GDM1 (cell line): ENCODE measurements at places on chromosomes 6 and 20.
A peak's percentile ranks its signal among the peaks of the same experiment; 100 is the strongest.

- peak; percentile 69 for DNase-seq
These were observed 2.2 kb downstream of the BRD2 start for GRCh38 chr6:32970413-32971241.

GRCh38 chr20:45828589-45828988, 1.5 kb upstream of the TNNC2 start:
- DNase-seq, result no peak

GRCh38 chr20:25177890-25178321, 17.6 kb upstream of the ENTPD6 start:
- DNase-seq, result no peak

GRCh38 chr6:43671801-43672690, 15.5 kb downstream of the MRPS18A start:
- no peak for DNase-seq

GRCh38 chr6:16764188-16764950, 3.1 kb upstream of the ATXN1 start:
- no peak for DNase-seq

DNA sequence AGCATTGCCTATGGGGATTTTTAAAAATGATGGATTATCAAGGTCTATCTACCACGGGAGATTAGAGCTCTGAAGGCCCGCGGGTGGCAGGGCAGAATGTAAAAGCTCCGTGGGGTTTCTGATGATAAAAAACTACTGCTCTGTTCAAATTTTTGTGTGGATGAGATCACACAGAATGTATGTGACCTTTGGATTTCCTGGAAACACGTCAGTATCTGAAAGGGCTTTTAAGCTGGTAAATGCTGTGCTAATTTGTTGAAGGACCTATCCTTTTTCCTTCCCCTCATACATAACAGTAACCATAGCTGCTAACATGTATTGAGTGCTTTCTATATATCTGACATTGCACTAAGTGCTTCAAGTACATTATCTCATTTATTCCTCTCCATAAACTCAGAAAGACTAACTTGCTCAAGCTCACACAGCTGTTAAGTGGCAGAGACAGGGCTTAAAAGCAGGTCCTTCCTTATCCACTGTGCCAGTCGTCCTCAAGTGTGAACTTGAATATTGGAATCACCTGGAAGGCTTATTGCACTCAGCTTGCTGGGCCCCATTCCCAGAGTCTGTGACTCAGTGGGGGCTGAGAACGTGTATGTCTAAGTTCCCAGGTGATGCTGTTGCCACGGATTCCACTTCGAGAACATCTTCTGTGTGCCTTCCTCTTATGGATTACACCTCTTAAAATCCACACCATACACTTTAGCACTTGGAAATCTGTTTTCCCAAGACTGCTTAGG, 1.9 kb upstream of the TMEM242 start:
- DNase-seq, result no peak

DNA sequence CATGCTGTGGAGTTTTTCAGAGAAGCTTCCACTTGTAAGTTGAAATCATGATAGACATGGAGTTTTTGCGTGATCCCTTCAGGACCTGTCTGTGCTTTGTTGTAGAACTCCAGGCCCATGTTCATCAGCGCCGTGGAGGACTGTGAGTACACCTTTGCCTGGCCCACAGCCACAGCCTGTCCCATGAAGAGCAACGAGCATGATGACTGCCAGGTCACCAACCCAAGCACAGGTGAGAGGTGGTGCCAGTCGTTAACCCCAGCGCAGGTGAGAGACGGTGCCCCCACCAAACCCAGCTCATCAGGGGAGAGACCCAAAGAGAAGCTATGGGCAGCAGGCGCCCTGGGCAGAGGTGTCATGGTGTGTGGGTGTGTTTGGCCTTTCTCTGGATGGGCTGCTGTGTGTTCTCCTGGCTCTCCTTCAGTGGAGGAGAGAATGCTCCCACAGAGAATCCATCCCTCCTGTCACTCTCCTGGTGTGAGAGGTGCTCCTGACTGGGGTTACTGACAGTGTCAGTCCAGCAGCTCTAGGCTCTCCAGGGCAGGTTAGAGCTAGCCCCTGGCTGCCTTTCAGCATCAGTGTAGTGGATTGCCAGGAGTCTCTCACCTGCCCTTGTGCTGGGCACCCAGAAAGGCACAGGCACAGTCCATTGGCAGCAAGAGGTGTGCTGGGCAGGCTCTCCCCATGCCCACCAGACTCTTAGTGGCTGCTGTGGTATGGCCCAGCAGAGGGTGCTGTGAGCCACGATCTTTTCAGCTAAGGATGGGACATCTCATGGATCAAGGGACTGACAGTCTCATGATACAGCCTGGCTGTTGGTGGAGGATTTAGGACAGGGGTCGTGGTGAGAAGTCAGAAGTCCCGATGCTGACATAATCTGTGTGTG, 49.6 kb upstream of the SLC22A1 start:
- no peak for DNase-seq

- no peak for DNase-seq
These were observed 349.2 kb downstream of the TPBG start for GRCh38 chr6:82712826-82713225.

- DNase-seq, result no peak
These were observed 8.1 kb downstream of the SYCP2L start for GRCh38 chr6:10894958-10895357.

DNA sequence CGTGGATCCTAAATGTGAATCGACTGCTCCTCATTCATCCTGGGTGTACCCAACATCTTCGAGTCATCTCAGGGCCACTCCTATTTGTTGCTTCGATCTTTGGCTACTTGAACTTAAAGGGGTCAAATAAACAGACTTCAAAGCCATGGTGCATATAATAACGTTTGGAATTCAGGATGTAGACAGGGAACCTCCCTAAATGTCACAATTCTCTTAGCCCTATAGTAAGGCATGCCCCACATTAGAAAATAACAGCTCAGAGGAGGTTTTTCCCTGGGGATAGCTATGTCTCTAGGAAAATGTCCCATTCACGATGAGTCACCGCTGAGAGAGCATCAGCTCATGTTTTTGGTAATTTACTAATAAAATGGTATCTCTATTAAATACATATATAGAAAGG, 54.8 kb upstream of the BMP6 start:
- DNase-seq, result no peak

DNA sequence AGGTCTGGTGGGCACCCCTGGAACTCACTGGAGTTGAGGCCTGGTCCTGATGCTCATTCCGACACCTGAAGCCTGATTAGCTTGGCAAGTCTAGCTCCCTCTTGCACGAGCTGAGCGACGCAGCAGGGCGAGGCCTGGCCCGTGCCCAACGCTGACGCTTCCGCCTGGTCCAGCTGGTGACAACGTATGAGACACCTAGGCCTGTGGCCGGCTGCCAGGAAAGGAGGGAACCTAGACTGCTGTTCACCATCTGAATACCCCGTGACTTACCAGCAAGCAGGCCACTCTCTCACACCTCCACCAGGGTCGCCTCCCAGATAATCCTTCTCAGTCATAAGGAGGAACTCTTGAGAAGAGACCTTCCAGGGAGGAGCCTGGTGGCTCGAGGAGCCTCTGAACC, 24.5 kb downstream of the YTHDF1 start:
- no peak for DNase-seq

DNA sequence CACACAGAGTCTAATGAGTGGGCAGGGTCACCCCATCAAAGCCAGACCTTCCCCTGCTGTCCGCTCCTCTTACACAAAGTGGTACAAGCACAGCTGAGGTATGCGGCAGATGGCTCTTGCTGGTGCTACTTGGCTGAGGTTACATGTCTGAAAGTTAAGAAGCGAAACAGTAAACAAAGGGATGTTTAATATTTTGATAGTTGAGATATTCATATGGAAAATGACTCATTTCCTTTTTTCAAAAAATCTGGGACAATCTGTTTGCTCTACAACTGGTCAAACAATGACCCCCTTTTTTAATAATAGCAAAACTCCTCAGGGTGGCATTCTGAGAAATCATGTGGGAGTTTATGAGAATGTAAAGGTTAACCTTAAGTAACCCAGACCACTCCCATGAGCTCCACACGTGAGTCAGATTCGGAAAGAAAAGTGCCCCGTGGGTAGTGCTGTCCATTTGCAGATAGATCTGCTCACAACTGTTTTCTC, 245.3 kb downstream of the TBXT start:
- DNase-seq, result no peak

DNA sequence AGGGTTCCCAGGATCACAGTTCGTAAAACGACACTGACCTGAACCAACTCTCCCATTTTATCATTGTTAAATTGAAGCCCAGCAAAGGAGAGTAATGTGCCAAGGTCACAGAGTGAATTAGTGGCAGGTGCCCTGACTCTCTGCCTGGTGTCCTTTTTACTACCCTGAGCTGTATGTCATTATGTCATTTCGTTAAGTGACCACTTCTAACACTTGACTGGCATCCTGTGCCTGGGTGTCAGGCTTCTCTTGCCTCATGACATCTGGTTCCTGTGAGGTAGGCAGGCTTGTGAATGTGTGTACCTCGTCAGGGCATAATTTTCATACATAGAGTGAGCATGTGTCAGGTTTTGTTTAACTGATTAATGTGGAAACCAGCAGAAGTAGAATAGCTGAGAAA, 48.6 kb downstream of the RALY start:
- DNase-seq, result no peak

- no peak for DNase-seq
These were observed 212.6 kb downstream of the CLIC5 start for GRCh38 chr6:45803071-45803470.

GRCh38 chr6:103734016-103734415, 1125.7 kb downstream of the HACE1 start:
- DNase-seq, result no peak

GRCh38 chr6:67594366-67594765, 1040.7 kb upstream of the ADGRB3 start:
- no peak for DNase-seq

DNA sequence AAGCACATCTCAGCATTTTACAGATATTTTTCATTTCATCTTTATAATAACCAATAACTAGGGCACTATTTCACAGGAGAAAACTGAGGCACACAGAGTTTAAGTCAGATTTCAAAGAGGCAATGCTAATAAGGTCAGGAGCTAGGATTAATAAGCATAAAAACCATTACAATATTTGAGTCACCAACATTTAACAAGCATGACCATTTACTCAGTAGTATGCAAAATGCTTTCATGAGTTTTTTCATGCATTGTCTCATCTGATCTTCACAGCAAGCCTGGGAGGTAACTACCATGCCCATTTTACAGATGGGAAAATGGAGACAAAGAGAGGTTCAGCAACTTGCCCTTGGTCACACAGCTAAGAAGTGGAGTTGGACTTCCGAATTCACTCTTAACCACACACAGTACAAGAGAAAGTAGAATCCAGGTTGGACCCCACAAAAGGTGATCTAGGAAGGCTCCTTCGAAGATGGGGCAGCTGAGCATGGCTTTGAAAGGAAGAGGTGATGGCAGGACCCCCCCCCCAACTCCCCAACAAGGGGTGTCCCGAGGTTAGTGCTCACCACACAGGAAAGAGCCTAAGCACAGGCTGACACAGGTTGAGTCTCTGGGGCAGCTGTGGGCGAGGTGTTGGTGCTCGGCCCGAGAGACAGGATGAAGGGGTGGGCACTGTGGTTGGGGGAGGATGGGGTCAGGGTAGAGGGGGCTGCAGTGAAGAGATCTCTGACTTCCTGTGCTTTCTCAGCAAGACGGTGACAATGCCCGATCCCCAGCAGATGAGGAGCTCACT, 108.8 kb downstream of the PREX1 start:
- peak; percentile 52 for DNase-seq

GRCh38 chr6:6515691-6516607, 72.6 kb upstream of the LY86 start:
- DNase-seq, result no peak
